ENCODE measurements at places on chromosomes 5 and 9. TPM values are rescaled to one million over a fixed set of nuclear protein-coding genes. Genes with fewer than 3 reads are reported as not detected.

TAF1L gene
- total RNA-seq = not detected

DNA sequence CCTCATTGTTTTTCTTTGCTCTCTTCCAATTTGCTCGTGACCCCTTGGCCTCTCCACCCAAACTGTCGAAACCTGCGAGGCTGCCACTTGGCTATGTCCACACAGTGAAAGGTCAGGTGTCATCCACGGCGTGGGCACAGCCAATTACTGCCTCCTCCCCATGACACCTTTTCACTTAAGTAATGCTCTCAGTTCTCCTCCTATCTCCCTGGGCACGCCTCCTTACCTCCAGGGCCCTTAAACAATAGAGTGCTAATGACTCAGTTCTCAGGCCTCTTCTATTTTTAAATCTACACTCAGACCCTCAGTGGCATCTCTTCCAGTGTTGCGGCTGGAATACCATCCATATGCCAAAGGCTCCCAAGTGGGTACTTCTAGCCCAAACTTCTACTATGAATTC is 256.8 kb downstream of the ROR2 start:
- H3K27me3 ChIP-seq = no peaks in the 10 kb centered on the region
- H3K4me3 ChIP-seq = no peak overlapping the region
- DNase-seq = peak; percentile 72

GRCh38 chr9:89536145-89536574 is 38.2 kb upstream of the SEMA4D start:
- no peak overlapping the region for H3K4me3 ChIP-seq
- no peaks in the 10 kb centered on the region for H3K4me1 ChIP-seq
- H3K27me3 ChIP-seq = no peaks in the 10 kb centered on the region
- H3K36me3 ChIP-seq = no peaks in the 10 kb centered on the region
- no peak for DNase-seq

CCDC192 gene
- not detected for total RNA-seq

GRCh38 chr5:89967771-89968444 is 441.6 kb downstream of the CETN3 start:
- no peak overlapping the region for H3K4me3 ChIP-seq
- H3K27me3 ChIP-seq = no peaks in the 10 kb centered on the region
- H3K27ac ChIP-seq = no peak overlapping the region
- no peak for DNase-seq
- H3K36me3 ChIP-seq = no peaks in the 10 kb centered on the region
- H3K4me1 ChIP-seq = peaks cover 11% of the 10 kb centered on the region

- H3K4me1 ChIP-seq = peaks cover 10% of the 10 kb centered on the region
- DNase-seq = peak; percentile 96
Measured at GRCh38 chr5:32193591-32193990, 19.5 kb upstream of the GOLPH3 start.

ZFP2 gene
- 0.54 TPM for total RNA-seq
